Ureter (tissue), 1 donor: ENCODE measurements at places on chromosomes 2 and 18.

- no peak for DNase-seq
These were observed 28.7 kb upstream of the LYPD6B start for GRCh38 chr2:149009576-149010461.

- DNase-seq, result no peak
These were observed 313.5 kb upstream of the SLC39A10 start for GRCh38 chr2:195343540-195343939.

DNA sequence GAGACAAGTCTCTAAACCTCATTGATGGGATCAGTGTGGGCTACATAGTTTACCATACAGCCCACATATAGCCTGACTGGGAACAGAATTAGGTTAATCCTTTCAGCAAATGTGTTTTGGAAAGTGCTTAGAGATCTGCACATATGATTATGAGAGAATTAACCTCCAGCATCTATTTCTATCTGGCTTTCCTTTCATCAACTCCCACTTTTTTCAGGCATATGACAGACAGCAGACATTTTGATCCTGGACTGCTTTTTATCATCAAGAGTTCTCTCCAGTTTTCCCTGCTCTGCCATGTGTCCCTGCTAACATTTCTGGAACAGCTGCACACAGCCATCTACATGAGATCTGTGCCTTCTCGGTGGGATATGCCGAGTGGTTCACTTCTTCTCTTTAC, 139.5 kb upstream of the LRP1B start:
- no peak for DNase-seq

GRCh38 chr2:124450481-124450880, 425.4 kb downstream of the CNTNAP5 start:
- DNase-seq, result no peak

GRCh38 chr2:134206031-134206430, 47.8 kb upstream of the MGAT5 start:
- no peak for DNase-seq

GRCh38 chr2:20524412-20525040, 77.7 kb downstream of the RHOB start:
- DNase-seq, result peak; percentile 60

GRCh38 chr18:56709463-56709862, 58.3 kb downstream of the WDR7 start:
- no peak for DNase-seq

DNA sequence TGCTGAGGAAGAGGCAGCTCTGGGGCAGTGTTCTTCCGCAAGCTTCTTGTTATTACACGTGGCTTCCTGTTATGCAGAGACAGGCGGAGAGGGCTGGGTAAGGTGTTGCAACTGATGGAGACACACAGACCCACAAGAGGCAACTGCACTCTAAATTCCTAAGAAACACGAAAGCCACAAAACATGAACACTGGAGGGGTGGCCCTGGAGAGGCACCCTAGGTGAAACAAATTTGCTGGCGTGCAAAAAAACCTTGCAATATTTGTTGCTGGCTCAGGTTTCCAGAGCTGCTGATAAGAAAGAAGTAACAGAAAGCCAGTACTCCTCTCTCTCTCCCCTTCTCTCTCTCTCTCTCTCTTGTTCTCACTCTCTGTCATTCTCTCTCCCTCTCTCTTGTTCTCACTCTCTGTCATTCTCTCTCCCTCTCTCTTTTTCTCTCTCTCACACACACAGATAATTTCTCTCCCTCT, 31.8 kb downstream of the ARHGAP25 start:
- peak; percentile 72 for DNase-seq

- no peak for DNase-seq
These were observed 273.3 kb downstream of the PTPRM start for GRCh38 chr18:7840411-7840810.

DNA sequence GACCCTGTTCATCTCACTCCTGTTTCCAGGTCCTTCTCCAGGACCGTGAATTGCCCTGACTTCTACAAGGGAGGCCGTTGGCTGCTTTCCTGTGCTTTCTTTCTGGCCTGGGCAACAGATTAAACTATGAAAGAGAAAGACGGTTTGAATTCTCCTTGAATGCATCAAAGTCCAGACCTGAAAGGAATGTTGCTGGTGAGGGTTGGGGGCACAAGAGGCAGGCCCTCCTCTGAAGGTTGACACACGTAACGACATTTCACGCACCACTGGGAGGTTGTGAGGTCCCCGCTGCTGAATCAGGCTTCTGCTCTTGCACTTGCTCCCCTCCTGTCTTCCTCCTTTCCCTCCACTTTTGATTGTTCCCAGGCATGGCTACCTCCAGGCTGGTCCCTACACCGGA, 141.9 kb downstream of the CYRIA start:
- DNase-seq, result no peak

- no peak for DNase-seq
These were observed 3.6 kb downstream of the DIS3L2 start for GRCh38 chr2:231965102-231965501.

DNA sequence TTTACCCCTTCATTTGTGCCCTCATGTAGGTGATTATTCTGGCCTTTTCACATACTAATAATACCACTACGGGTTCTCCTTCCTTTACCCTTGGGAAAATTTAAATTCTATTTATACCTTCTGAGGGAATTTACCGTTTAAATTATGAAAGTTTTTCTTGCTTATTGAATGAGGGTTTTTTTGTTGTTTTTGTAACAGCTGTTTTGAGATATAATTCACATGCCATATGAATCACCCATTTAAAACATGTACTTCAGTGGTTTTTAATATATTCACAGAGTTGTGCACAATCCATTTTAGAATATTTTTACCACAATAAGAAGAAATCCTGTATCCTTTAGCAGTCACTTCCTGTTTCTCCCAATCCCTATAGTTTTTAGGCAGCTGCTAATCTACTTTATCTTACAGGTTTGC, 54.7 kb downstream of the EML4 start:
- DNase-seq, result no peak

DNA sequence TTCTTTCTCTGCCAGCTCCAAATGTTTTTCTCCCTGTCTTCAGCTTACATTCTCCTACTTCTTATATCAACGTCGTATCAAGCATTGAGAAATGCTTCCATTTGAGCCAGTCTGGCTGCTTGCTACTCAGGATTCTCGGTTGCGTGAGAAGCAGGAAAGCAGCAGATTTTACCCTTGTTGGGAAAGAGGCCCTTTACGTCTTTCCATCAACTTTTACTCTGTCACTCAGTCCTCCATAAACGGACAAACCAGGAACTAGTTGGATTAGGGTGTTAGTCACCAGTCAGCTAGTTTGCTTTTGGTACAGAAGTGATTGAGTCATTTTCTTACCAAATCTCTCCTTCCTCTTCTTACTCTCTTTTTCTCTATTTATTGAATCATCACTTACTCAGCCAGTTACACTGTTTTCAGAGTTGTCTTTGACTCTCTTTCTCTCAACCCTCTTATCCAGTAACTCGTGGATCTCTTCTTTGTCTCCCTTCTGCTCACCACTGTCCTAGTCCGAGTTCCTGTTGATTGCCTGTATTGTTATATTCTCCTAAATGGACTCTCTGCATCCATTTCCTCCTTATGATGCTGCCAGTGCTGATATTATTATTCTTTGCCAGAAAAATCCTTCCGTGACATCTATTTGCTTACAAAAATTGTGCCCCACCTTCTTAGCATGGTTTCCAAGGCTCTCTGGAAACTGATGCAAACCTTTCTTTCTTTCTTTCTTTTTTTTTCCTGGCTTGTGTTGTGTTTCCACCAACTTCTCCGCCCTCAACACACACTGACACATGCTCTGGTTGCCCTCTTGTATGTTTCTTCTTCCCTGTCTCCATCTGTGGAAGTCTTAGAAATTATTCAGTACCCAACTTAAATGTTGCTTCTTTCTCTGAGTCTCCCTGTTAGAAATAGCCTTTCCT, 61.5 kb downstream of the VRK2 start:
- DNase-seq, result no peak

DNA sequence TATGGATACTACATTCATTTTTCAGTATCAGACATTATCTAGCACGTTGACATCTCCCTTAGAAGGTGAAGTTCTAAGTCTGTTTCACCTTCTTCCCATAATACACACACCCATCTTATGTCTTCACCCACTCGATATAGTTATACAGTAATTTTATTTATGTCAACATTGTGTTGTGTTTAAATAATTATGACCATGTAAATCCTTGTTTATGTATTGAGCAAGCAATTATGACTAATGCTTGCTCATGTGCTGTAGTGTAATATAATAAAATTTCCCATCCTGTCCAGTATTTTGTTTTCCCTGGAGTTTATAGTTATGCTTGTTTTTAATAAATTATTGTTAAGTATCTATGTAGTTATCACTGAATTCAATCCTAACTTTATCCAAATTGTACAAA, 163.2 kb downstream of the MTX2 start:
- DNase-seq, result no peak

GRCh38 chr2:169114056-169114455, 44.7 kb downstream of the DHRS9 start:
- DNase-seq, result no peak

GRCh38 chr2:101779656-101780055, 82.1 kb downstream of the MAP4K4 start:
- no peak for DNase-seq

DNA sequence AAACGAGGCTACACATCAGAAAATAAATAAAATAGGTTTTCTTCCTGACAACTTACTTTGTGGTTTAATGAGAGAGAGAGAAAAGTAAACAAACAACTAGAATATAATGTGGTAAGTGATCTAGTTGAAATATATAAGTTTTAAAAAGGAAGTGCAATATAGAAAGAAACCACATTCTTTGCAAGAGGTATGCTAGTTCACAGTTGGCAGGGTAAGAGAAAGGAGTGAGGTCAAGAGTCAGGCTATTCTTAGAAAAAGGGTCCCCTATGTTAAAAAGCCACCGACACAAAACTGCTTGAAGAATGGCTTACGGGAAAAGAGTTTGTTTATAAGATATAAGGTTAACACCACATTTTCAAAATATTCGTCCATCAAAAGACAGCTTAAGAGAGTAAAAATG, 462.1 kb downstream of the ERBB4 start:
- DNase-seq, result no peak

DNA sequence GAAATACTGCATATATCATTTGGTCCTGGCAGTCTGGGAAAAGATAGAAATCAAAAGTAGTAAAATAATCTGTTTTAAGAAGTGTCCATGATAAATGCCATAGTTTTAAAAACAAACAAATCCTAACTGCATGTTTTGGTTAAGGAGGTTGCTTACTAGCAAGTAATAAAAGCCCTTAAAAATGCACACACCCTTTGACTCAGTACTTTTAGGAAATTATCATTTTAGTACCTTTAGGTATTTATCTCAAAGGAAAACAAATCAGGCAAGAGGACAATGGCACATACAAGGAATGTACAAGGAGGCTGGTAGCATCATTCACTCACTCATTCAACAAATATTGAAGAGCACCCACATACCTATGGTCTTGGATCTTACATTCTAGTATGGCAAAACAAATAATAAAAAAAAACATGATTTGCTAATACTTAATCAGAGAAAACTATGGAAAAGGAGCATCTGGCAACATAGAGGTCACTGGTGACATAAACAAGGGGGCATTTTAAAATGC, 67.6 kb downstream of the OLA1 start:
- DNase-seq, result no peak

DNA sequence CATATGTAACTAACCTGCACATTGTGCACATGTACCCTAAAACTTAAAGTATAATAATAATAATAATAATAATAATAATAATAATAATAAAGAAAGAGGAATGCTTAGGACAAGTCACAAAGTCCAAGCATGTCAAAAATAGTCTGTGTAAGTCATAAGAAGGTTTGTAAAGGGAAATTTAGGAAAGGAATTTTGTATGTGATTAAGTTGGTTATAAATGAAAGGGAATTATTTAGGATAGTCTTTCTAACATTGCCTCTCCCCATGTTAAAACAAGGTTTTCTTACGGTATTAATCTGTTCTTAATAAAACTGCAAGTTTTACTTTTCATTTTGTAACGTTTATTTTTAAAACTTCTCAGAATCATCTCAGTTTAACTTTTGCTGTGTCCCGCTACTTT, 62.8 kb downstream of the SESTD1 start:
- DNase-seq, result no peak

GRCh38 chr18:59393381-59393780, 34.3 kb upstream of the LMAN1 start:
- DNase-seq, result no peak

- peak; percentile 91 for DNase-seq
These were observed 486 bp upstream of the GPR39 start for GRCh38 chr2:132415915-132416722.

DNA sequence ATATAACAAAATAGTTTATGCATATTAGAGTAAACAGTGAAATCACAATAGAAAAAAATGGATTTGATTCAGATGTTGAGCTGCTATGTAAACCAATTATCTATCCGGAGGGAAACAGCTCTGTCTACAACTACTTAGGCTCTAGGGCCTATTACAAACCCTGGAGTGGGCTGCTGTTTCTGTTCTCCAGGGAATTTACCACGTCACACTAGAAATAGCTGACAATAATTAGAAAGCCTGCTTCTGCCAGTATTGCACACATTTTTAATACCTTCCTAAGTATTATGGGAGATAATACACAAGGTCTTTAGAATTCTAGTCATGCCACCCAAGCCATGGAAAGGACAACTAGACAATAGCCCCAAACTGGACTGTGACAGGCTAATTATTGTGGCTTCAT, 411.1 kb downstream of the FIGN start:
- DNase-seq, result no peak

- DNase-seq, result no peak
These were observed 507 bp downstream of the RTKN start for GRCh38 chr2:74441170-74441689.

DNA sequence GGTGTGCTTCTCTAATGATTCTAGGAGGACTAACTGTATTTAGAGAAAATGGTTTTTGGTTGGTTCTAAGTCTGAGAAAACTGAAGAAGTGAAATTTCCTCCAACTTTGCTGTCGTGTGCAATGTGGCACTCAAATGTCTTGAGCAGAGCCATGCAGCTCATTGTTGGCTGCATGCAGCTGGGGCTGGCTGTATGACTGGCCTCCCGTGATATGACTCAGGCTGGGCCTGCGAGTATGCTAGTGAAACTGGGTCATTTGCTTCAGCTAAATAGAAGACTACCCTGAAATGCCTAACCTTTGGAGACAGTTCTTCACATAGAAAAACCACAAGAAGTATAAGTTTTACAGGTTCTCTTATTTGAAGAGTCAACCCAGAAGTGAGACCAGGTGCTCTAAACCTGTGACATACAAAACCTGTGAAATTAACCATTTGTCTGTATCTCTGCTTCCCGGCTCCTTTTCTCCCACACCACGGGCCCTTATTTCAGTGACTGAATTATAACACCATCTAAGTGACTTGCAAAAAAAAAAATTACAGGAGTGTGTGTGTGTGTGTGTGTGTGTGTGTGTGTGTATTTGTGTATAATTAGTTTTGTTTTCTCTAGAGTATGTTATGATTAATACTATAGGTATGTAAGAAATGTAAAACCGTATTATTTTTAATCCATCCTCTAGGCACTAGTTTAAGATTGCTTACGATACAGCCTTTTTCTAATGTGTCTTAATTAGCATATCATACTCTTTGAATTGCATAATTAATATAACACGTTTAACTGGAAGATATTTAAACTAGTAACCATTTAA, 15.9 kb downstream of the POLI start:
- DNase-seq, result no peak

GRCh38 chr2:219511547-219512325, 2.5 kb upstream of the ASIC4 start:
- no peak for DNase-seq

GRCh38 chr2:229969921-229970320, 47.6 kb downstream of the FBXO36 start:
- DNase-seq, result no peak
